Stimulated activated naive B cell treated with anti-CD40 and anti-IgM and Interleukin-4, amounts not matched to agents 10 μg/mL and 1 μg/mL and 100 μg/mL, for 72 hours (primary cell): ENCODE measurements at places on chromosomes 16 and 17.
A peak's percentile ranks its signal among the peaks of the same experiment; 100 is the strongest.

- DNase-seq, result no peak
Observed at GRCh38 chr16:16073891-16074881, 124.8 kb downstream of the ABCC1 start.

DNA sequence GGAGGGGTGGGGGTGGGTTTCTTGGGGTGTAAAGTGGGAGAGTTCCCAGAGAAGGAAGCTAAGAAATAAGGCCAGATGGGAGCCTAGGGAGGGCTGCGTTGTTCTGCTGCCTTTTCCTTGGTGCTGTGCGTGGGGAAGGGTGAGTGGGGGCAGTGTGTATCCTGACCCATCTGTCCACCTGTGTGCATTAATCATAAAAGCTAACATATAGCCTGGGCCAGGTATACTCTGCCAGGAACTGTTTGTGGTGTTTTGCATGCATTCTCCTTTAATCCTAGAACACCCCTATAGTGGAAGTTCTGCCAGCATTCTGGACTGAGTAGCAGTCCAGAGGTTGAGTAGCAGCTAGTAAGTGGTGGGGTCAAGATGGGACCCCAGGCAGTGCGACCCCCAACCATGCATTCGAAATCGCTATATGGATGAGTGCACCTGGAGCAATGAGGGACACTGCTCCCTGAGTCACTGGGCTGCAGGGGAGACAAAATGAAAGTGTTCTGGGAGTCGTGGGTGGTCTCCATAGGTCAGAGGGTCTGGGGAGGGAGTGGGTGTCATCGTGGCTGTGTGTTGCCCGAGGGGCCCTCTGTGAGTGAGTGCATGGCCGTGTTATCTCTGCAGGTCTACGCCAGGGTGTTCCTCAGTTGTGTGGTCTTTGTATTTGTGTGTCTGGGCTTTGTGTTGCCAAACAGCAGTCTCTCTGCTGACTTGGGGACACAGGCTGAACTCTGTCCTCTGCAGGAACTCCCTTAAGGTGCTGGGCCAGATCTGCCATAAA, 1.3 kb downstream of the ERBB2 start:
- DNase-seq, result no peak

DNA sequence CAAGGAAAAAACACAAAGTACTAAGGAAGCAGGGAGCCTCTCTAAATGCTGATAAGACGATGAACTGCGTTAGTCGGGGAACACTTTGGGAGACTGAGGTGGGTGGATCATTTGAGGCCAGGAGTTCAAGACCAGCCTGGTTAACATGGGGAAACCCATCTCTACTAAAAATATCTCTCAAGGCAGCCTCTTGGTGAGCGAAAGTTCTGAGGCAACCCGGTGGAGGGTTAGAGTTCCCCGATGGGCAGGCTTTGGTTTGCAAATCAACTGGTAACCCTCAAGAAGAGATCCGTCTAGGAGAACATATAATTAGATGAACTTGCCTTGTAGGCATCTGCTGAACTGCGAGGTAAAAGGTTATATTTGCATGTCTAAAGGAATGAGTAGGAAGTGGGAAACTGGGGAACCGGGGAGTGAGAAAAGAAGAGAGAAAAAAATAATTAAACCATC, 44.6 kb downstream of the WSB1 start:
- peak; percentile 22 for DNase-seq

DNA sequence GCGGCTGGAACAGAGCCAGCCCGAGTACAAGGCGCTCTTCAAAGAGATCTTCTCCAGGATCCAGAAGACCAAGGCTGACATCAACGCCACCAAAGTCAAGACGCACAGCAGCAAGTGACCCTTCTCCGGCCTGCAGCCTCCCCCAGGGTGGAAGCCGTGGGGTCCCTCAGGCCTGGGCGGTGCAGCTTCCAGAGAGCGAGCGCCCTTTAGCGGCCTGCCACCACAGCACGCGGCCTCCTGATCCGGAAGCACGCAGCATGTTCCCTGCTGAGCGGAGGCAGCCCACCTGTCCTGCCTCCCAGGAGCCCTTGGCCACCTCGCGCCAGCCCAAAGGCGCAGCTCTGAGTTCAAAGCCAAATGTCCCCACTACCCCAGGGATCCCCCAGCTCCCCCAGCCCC, 8.5 kb upstream of the MRPL58 start:
- no peak for DNase-seq

DNA sequence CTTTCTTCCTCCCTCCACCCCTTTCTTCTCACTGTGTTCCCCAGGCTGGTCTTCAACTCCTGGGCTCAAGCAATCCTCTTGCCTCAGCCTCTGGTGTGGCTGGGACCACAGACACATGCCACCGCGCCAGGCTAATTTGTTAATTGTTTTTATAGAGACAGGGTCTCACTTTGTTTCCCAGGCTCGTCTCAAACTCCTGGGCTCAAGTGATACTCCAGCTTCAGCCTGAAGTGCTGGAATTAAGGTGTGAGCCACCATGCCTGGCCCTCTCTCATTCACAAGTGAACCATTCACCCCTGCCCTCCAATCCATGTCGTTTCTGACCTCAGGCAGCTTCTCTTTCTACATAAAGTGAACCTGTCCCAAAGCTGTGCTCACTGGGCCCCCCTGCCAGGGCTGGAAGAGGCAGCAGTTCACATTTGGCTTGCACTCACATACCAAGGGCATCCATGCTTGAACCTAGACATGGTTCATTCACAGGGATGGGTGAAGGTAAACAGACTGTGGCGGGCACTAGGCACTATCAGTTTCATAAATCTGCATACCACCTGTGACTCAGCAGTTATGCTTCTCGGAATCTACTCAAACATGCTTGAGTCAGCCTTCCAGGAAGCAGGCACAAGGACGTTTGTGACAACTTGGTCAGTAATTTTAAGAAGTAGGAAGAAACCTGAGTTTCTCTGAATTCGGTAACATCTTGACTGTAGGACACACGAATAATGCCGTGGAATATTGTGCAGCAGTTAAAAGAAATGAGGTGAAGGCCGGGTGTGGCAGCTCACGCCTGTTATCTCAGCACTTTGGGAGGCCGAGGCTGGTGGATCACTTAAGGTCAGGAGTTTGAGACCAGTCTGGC, 6.0 kb upstream of the RNF213 start:
- peak; percentile 50 for DNase-seq

- DNase-seq, result no peak
Observed at GRCh38 chr17:68812876-68813584, 142.2 kb downstream of the ABCA8 start.
